Foreskin keratinocyte (primary cell): ENCODE measurements at places on chromosomes 16 and 17. TPM values are rescaled to one million over a fixed set of nuclear protein-coding genes. Genes with fewer than 3 reads are reported as not detected.

GRCh38 chr16:55263271-55264250 is 60.4 kb upstream of the IRX6 start:
- DNase-seq: no peak

CLDN9 gene
- 0.06 TPM in 1 of 2 replicates, not detected in the other for polyA plus RNA-seq

HCRT gene
- not detected in 2 replicates for polyA plus RNA-seq

GRCh38 chr16:68711421-68712139 is 25.5 kb upstream of the CDH1 start:
- no peak for DNase-seq

DNA sequence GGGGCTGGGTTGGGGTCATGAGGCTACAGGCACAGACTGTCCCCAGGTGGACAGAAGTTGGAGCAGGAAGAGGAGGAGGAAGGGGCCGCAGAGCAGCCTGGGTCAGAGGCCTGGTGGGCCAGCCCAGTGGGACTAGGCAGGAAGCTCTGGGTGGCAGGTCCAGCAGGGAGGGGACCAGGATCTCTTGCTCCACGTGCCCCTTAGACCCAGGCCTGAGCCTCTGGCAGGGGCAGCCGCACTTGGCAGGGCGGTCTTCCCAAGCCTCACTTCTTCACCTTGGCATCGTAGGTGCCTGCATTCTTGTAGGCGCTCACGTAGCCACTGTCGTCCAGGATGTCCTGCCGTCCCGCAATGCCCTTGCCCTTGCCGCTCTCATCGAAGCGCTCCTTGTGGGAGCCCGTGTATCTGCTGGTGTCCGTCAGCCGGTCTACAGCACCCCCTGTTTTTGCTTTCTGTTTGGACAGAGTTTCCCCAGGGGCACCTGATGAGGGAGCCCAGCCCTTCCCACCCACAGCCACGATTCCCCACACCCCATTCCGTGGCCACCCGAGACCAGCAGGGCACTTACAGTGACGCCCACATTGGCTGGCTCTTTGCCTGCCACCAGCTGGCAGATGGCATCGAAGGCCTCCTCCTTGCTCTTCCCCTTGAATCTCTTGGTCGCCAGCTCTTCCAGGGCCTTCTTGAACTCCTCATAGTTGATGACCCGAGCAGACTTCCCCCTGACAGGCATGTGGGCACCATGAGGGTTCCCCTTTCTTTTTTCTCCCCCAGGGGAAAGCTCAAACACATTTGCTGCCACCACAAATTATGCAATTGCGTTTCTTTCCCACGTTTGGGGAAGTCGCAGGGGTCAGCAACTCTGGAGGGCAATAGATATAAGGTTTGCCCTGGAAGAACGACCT is 3.1 kb downstream of the TPPP3 start:
- no peak for DNase-seq

DNA sequence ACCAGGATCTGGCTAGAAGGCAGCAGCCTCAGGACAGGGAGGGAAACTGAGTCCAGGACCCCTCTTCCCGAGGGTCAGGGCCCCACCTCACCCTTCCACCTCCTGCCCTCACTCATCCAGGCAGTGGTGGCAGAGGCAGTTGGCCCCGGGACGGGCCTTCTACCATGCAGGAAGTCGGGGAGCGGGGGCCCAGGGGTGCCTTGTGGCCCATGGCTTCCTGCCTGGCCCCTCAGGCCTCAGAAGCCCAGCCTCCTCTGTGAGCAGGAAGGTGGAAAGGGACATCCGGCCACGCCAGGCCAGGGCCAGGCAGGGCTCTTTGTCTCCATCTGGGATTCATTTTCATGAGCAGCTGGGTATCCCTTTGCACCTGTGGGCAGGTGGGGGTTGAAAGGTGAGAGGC is 58.5 kb downstream of the BAHCC1 start:
- no peak for DNase-seq

DNA sequence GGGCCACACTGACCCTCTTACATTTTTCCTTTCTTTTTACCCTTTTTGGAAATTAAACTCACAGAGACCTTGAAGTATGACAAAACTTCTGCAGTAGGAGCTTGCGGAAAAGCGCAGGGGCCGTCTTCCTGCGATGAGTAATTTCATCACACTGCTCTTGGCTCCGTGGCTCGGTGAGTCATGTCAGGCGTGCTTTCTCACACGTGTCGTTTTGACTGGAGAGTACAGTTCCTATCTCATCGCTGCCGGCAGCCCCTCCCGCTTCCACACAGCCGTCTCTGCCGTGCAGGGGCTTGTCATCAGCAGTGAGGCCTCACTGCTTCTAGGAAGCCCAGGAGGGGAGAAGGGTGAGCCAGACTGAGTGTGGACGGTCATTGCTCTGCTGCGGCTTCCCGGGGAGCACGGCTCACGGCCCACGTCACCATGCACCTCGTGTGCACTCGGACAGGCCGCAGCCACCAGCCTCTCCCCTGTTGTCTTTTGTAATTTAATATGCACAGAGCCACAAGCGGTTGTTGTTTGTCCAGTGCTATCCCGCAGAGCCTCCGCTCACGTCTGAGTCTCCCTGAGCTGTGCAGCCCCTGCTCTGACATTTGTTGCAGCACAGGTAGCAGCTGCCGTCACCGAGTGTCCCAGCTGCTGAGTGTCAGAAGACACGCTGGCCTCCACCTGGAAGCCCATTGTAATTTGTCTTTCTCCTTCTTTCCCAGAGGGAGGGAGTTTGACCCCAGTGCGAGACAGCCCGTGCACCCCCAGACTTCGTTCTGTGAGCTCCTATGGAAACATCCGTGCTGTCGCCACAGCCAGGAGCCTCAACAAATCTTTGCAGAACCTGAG is 99.4 kb upstream of the CHMP6 start:
- DNase-seq: peak; percentile 97

DNA sequence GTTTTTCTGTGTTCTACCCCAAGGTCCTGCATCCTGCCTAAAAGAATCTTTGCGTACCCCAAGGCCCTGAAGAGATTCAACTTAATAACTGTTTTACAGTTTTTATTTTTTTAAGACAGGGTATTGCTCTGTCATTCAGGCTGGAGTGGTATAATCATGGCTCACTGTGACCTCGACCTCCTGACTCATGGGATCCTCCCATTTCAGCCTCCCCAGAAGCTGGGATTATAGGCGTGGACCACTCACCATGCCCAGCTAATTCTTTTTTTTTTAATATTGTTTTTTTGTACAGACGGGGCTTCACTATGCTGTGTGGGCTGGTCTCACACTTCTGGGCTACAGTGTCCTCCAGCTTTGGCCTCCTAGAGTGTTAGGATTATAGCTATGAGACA is 9.3 kb upstream of the FAAP100 start:
- no peak for DNase-seq

DNA sequence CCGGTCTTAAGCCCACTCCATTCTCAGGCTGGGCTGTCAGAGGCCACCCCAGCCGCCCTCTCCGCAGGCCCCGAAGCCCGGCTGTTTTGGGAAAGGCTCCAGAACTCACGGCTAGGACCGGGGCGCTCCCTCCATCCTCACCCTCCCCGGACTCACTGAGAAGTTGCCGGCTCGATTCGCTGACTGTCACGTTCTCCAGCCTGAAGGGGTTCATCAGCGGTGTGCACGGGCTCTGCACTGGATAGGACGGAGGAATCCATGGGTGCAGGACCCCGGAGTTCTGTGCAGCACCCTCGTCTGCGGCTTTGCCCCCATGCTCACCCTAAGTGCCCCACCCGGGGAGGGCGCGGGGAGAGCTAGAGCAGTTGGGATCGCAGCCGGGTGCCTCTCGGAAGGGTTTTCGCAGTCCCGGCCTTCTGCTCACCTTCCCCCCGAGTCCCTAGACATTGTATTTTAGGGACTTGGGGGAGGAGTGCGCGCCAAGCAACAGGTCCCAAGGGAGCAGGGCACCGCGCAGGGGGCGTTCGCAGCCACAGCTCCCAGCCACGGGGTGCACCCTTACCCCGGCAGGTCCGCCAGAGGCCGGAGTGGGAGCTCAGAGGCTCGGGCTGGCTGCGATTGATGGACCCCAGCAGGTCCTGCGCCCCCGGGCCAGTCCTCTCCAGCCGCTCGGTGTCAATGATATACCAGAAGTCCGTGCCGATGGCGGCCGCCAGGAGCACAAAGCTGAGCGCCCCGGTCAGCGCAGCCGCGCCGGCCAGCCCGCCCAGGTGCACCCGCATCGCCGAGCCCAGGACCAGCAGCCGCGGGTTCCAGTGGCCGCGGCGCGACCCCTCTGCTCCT is 1.0 kb downstream of the TMEM114 start:
- DNase-seq: no peak

DNA sequence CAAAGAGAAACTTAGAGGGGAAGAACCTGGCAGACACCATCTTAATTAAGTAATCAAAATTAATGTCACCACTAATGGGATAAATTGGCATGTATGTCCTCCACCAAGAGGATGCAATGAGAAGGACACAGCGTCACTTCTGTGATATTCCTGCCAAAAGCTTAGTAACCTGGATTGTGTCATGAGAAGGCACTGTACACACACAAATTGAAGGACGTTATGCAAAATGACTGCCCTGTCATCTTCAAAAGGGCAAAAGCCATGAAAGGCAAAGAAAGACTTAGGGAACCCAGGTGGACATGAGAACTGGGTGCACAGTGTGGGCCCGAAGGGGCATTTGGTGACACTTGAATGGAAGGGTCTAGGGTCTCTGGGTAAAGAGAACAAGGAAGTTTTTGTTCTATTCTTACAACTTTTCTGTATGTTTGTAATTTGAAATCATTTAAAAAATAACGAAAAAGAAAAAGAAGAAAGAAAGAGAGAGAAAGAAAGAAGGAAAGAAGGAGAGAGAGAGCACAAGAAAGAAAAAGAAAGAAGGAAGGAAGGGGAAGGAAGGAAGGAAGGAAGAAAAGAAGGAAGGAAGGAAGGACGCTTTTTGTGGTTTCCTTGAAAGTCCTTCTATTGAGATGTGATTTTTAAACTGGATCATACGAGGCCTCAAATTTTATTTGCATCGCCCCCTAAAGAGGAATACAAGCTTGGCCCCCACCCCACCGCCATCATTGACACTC is 4.0 kb upstream of the APOH start:
- no peak for DNase-seq

DNA sequence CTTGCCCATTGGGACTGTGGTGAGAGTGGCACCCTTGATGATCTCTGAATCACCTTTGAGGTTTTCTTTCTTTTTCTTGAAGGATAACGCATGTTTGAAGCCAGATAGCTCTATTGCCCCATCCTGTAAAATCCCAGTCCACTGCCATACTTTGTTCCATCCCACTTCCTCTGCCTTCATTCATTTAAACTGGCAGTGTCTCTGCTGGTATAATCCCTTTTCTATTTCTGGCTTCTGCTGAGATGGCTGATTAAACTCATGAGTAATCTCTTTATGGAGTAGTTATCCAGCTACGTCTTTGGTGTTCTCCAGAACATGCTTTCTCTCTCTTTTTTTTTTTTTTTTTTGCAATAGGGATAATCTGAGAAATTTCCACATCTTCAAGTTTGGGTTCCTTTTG is 656.5 kb upstream of the SALL1 start:
- DNase-seq: peak; percentile 25

DNA sequence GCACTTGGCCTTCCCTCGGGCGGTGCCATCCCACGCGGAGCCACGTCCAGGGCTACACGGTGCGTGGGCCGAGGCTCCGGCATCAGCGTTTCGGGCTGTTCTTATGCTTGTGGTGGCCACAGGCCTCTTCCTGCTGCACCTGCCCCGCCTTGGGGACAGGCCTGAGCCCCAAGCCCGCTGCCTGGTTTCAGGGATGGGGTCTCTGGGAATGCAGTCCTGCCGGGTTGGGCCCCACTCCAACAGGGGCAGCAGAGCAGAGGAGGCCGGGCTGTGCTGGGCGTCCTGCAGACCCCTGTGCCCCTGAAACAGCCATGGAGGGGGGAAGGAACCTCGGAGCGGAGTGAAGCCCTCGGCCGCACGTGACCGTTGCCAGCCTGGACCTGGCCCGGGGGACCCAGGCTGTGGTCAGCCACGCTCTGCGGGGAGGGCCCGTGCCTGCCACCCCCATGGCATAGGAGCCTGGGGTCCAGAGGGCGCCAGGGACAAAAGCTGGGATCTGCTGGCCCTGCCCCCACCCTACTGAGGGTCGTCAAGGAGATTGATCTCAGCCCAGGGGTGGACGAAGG is 453 bp upstream of the WFIKKN1 start:
- DNase-seq: no peak

GRCh38 chr17:14737984-14738651 is 437.2 kb downstream of the HS3ST3B1 start:
- DNase-seq: peak; percentile 99

- no peak for DNase-seq
These were observed 66.6 kb upstream of the CLEC18B start for GRCh38 chr16:74487634-74488495.

OTOP2 gene
- polyA plus RNA-seq: not detected in 2 replicates

KRT36 gene
- not detected in 2 replicates for polyA plus RNA-seq

DNA sequence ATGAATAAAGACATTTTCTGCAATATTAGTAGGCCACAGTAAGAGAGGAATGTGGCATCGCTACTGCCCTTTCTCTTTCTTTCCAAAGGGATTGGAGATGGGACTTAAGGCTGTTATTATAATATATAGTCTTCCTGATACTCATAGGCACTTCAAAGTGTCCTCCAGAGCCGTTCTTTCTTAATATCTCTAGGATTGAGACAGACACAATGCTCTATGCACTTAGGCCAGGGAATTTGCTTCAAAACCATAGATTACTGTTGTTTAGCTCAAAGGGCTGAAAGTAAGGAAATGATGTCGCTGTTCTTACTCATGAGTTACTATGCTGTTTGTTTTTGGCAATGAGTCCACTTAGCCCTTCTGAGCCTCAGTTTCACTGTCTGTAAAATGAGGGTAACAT is 590.5 kb downstream of the CDH11 start:
- DNase-seq: no peak

KRTAP2-3 gene
- polyA plus RNA-seq: 1.2 and 4.2 TPM in 2 replicates

DNA sequence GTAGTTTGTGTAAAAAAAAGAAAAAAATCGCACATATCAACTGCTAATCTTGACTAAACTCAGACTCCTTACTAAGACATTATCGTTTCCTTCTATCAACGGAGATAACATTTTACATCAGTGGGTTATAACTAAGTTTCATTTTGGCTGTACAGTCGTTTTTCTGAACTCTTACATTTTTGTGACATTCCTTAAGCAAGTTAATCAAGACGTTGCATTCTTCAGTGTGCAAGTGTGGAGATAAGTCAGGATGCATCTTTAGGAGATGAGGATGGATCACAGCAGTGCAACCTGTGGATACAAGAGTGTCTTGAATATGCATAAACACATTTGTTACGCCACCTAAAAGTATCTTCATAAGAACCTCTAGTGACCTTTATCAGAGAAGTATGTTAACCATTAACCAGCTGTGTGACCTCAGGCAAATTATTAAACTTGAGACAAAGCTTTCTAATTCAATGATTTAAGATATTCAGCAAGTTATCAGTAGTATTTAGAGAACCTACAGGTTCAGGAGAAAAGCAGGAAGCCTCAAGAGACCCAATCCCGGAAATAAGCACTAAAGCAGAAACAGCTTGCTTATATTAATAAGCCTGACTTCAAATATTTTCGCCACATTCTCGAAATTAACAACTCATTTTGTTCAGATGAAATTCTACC is 9.4 kb downstream of the CMC2 start:
- DNase-seq: no peak
